ENCODE measurements at places on chromosomes 1 and 21.
A peak's percentile ranks its signal among the peaks of the same experiment; 100 is the strongest.

GRCh38 chr21:34345091-34345871 is 18.5 kb upstream of the KCNE2 start:
- DNase-seq: no peak

DNA sequence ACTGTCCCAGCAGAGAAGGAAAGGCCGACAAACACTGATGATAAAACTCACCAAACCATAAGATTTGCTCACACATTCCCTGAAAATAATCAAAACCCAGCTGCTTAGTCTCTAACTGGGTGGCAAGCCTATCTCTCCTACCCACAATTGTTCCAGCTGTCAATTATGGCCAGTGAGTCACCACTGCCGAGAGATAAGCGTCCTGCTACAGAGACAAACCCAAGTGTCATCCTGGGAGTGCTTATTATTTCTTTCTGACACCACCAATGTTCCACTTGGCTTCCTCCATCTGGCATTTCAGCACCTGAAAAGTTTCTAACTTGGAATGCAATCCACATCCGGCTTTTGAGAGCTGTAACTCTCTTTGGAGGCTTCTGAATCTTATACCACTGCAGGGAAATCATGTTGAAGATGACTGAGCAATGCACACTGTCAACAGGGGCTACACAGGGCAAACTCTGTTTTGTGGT is 51.5 kb upstream of the VAV3 start:
- DNase-seq: no peak

- no peak for DNase-seq
These were observed 20.5 kb downstream of the HTR1D start for GRCh38 chr1:23196627-23197328.

DNA sequence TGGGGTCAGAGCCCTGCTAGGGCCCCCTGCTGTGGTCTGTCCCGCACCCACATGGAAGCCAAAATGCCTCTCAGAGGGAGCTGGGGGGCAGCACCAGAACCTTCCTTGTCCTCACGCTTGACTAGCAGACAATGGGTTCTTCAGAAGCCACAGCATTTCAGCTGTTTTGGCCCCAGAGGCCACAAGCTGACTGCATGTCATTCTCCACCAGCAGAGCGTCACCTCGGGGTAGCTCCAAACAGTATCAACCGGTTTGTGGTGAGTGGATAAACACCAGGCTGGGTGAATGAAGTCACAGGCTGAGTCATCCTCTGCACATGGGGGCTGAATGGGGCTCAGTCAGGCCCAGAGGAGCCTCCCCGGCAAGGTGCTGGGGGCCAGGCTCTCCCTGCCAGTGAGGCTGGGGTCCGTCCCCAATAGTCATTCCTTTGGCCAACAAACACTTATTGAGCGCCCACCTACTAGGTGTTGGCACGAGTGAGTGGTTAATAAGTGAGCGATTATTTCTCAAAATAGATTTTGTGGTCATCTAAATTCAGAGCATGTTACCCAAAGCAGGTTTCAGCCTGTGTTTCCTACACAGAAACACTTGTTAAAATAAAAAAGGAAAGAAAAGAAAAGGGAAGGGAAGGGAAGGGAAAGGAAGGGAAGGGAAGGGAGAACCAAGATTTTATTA is 9.1 kb downstream of the OLIG1 start:
- DNase-seq: peak; percentile 79

DNA sequence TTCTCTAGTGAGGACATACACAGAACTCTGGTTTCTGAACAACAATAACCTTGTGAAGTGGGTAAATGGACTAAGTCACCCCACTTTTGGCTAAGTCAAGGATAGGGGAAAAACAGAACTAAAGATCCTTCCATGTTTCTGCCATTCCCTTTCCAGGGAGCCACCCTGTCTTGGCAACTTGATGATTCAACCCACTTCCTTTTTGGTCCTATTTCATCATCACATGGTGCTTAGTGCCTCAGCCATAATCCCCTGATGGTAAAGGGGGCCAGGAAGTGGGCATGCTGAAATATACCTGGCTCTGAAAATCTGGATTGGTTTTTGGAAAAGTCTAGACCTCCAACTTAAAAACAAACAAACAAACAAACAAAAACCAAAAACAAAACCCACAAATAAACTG is 206.4 kb upstream of the FOXD3 start:
- DNase-seq: no peak

GRCh38 chr1:53137729-53138128 is 4.7 kb downstream of the SLC1A7 start:
- DNase-seq: no peak

- DNase-seq: no peak
These were observed 1.6 kb upstream of the PLEKHA6 start for GRCh38 chr1:204361341-204361771.

DNA sequence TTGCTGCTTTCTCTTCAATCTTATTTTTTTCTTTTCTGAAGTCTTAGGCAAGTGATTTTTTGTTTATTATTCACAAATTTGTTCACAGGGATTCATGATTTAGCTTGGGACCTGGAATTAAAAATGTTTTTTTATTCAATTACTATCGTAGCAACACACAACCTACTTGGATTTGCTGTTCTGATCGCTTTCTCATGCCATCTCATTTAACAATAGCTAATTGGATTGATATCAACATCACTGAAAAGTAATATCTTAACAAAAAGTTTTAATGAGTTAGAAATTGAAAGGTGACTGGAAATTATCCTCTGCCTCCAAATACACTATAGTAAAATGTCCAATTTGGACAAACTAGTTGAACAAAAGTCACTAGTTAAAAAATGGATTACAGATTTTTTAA is 32.4 kb downstream of the MAP3K21 start:
- no peak for DNase-seq

GRCh38 chr1:184629266-184629665 is 125.4 kb downstream of the EDEM3 start:
- DNase-seq: no peak

DNA sequence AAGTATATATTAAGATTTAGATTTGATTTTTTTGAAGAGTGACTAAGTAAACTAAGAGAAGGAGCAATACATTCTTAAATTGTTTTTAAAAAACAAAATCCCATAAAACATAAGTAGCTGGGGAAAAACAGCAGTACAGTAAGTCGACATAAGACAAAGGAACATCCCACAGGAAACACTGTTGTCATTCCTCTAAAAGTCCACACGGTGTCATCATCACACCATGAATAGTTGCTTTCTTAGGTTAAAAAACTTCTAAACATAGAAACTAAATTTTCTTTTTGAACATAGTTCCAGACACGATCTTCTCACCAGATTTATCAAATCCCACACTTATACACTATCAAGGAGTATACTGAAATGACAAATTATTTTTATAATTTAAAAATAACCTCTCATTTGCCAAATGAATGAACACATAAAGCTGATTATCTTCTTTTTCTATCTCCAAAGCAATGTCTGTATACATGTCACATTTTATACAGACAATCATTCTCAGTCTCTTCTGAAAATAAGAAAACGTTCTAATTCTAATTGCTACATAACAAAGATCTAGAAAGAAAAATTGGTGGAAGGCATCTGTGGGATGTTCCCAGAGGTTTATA is 15.8 kb downstream of the ODF2L start:
- no peak for DNase-seq

DNA sequence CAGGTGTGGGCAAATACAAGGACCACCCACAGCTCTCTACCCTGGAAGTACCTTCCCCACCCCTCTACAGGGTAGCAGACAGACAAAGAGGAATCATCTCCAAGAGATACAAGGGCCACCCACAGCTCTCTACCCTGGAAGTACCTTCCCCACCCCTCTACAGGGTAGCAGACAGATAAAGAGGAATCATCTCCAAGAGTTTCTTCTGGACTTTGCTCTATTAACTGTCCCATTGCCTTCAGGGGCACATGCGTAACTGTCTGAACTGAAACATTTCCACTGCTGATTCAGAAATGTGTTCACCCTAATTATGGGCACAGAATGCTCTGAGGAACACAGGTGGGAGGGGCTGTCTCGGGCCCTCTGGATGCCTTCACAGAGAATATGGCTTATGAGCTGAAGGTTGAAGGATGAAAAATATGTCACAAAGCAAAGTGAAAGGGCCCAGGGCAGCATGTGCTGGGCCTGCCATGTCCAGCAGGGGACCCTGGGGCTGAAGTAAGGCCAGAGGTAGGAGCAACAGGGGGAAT is 43.9 kb downstream of the ZNF281 start:
- DNase-seq: no peak

DNA sequence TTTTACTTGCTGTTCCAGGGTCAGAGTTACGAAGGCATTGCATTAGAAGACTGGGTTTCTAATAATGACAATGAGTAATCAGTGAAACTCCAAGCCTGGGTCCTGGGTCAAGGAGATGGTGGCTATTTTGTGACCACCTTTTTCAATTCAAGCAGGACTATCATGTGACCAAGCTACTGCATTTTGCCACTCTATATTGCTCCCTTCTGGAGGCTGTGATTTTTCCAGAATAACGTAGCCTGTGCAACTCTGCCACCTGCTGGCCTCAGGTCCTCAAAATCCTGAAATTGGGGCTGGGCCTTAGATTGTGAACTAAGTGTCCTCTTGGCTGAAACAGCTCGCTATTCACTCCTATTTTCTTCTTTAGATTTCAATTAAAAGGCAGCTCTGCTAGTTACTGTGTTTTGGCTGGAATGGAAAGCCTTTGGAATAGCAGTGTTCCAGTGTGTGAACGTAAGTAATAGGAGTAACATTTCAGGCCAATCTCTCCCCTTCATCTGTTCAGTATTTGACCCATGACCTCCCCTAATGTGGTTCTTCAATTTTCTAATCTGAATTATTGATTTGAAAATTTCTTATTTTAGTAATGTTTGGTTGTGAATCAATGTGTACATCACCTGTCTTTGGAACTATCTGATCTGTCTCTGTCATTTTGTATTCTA is 52.9 kb upstream of the CD46 start:
- peak; percentile 35 for DNase-seq

DNA sequence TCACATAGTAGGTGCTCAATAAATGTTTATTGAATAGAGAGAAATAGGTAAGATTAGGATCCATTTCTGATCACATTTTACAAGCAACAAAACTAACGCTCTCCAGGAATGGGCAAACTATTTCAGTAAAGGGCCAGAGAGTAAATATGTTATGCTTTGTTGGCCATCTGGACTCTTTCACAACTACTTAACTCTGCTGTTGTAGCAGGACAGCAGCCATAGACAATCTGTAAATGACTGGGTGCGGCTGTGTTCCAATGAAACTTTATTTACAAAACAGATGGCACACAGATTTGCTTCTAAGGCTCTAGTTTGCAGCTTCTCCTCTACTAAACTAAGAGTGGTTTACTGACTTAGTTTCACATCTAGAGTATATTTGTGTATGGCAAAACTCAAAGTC is 83.0 kb upstream of the BACH1 start:
- no peak for DNase-seq

GRCh38 chr1:222788402-222789156 is 26.3 kb upstream of the DISP1 start:
- no peak for DNase-seq

- DNase-seq: no peak
These were observed 3.0 kb downstream of the APP start for GRCh38 chr21:26167593-26167992.

DNA sequence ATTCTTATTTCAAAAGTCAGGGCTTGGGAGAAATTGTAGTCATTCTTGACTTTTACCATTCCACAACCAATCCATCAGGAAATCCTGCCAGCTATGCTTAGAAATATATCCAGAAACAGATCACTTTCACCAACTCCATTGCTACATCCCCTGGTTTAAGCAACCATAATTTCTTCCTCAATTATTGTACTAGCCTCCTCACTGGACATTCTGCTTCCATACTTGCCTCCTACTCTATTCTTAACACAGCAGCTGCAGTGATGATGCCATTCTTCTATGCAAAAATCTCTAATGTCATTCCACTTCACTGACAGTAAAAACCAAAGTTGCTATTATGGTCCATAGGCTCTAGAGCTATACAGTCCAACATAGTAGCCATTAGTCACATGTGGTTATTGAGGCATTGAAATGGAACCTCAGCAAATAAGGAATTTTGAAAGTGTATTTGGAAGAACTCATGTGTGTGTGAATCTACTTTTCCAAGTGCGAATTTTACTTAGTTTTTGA is 110.7 kb upstream of the KIAA0040 start:
- no peak for DNase-seq

DNA sequence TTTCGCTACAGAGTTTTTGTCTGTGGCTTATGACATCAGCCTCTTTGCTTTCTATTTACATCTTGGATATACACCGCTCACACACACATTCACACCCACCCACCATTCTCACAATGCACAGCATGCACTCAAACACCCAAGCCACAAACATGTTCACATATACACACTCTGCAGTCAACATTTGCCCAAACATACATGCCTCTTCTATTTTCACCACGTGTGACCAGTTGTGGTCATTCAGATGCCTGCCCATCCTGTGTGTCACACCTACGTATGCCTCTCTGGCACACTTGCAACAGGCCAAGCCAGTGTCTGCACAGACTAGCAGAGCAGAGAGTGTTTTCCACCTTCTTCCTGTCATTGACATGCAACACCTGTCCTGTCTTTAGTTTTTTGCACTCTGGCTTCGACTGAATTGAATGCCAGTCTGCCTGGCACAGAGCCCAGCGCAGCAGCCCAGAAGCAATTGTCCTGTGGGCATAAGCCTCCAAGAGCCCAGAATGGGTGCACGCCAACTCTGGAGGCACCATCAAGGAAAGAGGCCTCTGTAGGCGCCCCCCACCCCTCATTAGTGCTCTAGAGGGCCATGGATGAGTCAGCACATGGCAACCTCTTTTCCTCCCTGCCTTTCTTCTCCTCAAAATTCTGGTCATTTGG is 37.7 kb upstream of the LRRN2 start:
- peak; percentile 38 for DNase-seq

DNA sequence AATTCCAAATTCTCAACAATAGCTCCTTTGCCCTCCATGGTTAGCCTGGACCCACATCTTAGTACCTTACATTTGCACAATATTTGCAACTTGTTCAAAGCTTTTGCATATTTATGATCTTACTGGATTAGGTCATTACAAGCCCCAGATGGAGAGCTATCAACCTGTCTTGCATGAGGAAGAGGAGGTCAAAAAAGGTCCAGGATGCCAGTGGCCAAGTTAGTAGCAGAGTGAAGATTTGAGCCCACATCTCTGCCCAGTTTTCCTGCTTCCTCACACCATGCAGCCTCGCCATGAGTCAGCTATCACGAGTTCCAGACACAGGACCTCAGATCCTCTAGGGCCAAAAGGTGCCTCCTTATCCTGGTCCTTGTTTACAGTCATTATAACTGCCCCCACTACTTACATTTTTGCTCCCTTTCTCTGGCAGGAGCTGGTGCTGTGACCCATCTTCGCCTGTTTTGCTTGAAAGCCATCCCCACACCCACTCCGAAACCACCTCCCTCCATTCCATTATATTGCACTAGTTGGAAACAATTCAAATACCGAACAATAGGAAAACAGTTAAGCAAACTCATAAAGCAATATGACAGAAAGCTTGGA is 5.0 kb upstream of the AHCYL1 start:
- DNase-seq: no peak

- no peak for DNase-seq
These were observed 5.9 kb downstream of the TRAPPC3 start for GRCh38 chr1:36143424-36143823.

DNA sequence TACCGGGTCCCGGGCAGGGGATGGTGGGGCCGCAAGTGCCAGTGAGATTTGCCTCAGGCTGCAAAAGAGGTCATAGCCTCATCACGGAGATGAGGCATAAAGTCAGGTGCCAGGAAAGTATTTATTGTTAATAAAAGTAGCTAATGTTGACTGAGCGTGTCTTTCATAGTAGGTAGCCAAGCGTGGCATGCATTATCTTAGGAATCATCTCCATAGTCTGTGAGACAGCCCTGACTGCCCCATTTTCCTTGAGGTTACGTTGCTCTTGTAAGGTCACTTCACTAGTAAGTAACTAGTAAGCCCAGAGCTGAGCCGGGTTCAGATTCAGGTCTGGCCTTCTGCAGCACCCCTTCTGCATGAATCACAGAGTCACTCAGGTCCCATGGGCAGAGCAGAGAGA is 174.2 kb downstream of the CAMTA1 start:
- DNase-seq: no peak
